A549 treated with CpdA at 1 μM for 4 hours (cell line): ENCODE measurements at places on chromosomes 7 and 10. TPM values are rescaled to one million over a fixed set of nuclear protein-coding genes. Genes with fewer than 3 reads are reported as not detected.

The NRG3 gene
- total RNA-seq: not detected in 5 replicates

The MOGAT3 gene
- 0.08 TPM in 1 of 5 replicates, not detected in the others for total RNA-seq

The UCN3 gene
- not detected in 5 replicates for total RNA-seq

The SDK1 gene
- total RNA-seq: 0.34 to 0.86 TPM (median 0.59 TPM) in 5 replicates

The DOCK1 gene
- 20.7 to 25.9 TPM (median 24.2 TPM) in 5 replicates for total RNA-seq

The OPN1SW gene
- total RNA-seq: not detected in 5 replicates

The PCDH15 gene
- total RNA-seq: not detected in 5 replicates

The MBL2 gene
- total RNA-seq: not detected in 5 replicates

The SLC26A3 gene
- total RNA-seq: not detected in 5 replicates

The MSANTD7 gene
- total RNA-seq: 12.1 to 13.9 TPM (median 12.9 TPM) in 5 replicates

The DGKB gene
- not detected in 5 replicates for total RNA-seq

The SYT15B gene
- 2.6 to 4.2 TPM (median 3.0 TPM) in 5 replicates for total RNA-seq

The GCC1 gene
- 14.4 to 15.5 TPM (median 14.9 TPM) in 5 replicates for total RNA-seq

The HTR5A gene
- total RNA-seq: not detected in 5 replicates

The CPA2 gene
- 0.08 to 0.20 TPM (median 0.09 TPM) in 3 of 5 replicates, not detected in the others for total RNA-seq

The STEAP2 gene
- total RNA-seq: 3.8 to 4.9 TPM (median 4.5 TPM) in 5 replicates

The VWA2 gene
- total RNA-seq: not detected in 5 replicates

The LRRD1 gene
- not detected in 5 replicates for total RNA-seq

The BAMBI gene
- 13.6 to 20.5 TPM (median 18.8 TPM) in 5 replicates for total RNA-seq

The APBB1IP gene
- 9.3 to 11.1 TPM (median 10.5 TPM) in 5 replicates for total RNA-seq

The PRKG1 gene
- not detected in 5 replicates for total RNA-seq

The WEE2 gene
- 0.03 TPM in 1 of 5 replicates, not detected in the others for total RNA-seq

The CPN1 gene
- 0.17 to 0.51 TPM (median 0.24 TPM) in 5 replicates for total RNA-seq

The VENTX gene
- 0.01 TPM in 1 of 5 replicates, not detected in the others for total RNA-seq

The NPC1L1 gene
- 0.05 to 0.13 TPM (median 0.06 TPM) in 4 of 5 replicates, not detected in the other for total RNA-seq

The HOXA3 gene
- total RNA-seq: 5.3 to 13.3 TPM (median 10.6 TPM) in 5 replicates

The CYP3A7 gene
- total RNA-seq: not detected in 5 replicates

The SPAM1 gene
- total RNA-seq: not detected in 5 replicates

The OR6V1 gene
- total RNA-seq: not detected in 5 replicates

The PNLIPRP3 gene
- total RNA-seq: not detected in 5 replicates

The GNB2 gene
- 165 to 268 TPM (median 251 TPM) in 5 replicates for total RNA-seq

The SEMA3C gene
- 36.6 to 78.1 TPM (median 58.9 TPM) in 5 replicates for total RNA-seq

The CALCR gene
- not detected in 5 replicates for total RNA-seq
